Activated naive CD4-positive, alpha-beta T cell treated with anti-CD3 and anti-CD28 coated beads, Interleukin-2, amount 50 U/mL, for 72 hours (primary cell): ENCODE measurements at places on chromosomes 6 and 20. TPM values are rescaled to one million over a fixed set of nuclear protein-coding genes. Genes with fewer than 3 reads are reported as not detected.

Gene SLC17A3
- 1.6 TPM for total RNA-seq

Gene DNMT3B
- 2.2 TPM for total RNA-seq

DNA sequence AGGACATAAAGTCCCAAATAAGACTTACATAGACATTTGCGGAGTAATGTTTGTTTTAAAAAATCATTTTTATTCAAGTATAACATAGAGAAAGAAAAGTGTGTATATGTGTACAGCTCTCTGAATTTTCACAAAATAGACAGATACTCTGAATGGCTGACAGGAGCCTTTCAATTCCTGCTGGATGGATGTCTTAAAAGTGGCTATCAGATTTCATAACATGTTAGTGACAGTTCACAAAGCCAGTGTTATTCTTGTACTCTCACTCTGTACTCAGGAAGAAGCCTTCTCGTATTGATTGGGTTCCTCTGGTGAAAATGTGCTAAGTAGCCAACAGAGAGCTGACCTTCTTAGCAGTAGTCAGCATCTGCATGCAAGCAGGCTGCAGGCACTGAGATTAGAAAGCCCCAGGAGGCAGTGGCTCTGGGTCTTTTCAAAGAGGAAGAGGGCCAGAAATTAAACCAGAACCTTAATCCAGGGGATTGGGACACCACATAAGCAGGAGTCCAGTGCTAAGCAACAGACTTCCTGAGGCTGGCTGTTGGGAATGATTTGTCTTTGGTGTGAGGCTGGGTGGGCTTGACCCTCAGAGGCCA lies 19.7 kb downstream of the SLC17A4 start:
- no peak for DNase-seq

DNA sequence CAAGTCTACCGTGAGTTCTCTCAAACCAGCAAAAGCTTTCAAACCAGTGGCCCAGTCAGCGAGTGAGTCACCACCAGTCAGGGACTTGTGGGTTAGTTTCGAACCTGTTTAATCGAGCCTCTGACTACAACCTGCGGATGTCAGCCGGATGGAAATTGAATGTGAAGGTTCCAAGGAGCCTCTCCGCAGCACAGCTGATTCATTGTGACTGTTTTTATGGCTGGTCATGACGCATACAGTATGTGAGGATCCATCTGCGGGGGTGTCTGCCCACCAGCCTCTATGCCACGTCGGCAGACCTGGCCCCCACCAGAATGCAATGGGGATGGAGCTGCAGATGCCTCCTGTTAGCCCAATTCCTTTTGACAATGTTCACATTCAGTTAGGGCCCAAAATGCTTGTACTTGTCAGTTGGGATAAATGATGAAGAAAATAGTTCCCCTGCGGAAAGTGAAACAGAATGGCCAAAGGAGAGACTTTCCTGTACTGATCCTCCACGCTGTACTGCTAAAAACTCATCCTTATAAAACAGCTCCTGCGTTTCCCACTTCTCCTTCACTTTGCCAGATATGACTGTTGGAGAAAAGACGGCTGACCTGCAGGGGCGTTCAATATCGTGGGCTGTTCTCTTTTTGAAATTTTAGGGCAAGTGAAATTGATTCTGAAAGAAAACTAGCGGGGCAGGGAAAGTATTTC lies 206.6 kb downstream of the TFAP2B start:
- no peak for DNase-seq

GRCh38 chr20:59087829-59088433 lies 45.3 kb upstream of the PRELID3B start:
- peak; percentile 76 for DNase-seq

DNA sequence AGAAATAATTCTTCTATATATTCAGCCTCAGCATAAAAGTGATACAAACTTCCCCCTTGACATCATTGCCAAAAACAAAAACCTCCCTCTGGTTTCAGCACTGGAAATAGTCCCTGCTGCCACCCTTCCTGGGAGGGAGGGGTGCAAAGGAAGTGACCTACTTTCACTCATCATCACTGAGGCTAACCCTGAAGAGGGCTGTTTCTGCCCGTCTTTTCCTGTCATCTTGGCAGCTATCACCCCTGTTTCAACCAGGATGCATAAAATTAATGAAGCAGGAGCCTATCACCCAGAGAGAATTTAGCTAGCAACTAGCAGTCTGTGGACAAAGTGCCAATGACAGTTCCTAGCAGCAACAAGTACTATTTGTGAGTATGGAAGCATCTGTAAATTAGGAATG lies 397.8 kb downstream of the LAMA2 start:
- DNase-seq, result no peak

DNA sequence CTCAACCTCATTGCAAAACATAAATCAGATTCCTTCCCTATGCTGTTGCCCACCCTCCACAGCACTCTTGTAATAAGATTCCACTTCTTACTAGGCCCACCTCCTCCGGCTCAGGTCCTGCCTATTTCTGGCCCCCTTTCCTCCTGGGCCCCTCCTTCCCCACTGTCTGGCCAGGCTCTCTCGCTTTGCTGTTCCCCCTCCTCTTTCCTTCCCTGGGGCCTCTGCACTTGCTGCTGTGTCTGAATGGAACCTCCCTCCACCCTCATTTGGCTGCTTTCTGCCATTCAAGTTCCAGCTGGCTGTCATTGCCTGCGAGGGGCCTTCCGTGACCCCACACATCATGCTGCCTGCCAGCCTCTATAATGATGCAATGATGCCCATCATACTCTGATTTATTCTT lies 38.9 kb downstream of the ARHGAP40 start:
- no peak for DNase-seq

DNA sequence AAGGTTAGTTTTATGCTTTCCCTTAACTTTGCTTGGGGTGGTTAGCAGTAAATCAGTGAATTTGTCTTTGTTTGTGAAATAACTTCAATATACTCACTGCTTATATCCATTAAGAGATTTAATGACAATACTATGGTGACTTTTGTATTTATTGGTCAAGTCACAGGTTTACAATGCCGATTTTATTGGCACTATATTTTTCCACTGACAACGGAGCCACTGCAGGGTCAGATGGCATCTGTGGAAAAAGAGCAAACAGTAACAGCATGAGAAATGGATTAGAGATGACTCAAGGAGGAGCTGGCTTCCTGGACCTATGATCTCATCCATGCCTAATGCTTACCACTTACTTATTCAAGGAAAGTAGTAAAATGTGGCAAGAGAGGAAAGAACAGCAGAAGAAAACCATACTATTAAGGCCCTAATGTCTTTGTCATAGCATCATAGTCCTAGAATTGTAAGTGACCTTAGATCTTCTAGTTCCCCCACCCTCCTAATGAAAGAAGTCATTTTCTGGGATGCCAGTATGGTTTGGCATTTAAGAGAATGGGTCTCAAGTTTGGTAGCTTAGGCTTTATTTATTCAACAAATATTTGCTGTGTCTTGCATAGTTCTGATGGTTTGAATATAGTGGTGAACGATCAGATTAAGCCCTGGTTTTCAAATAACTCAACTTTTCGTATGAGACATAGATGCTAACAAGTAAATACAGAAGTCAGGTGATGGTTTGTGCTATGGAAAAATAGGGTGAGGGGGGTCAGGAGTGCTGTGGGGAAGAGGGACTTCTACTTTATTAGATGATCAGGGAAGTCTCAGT lies 18.5 kb downstream of the RNF144B start:
- no peak for DNase-seq

Gene ULBP1
- 0.99 TPM for total RNA-seq

- no peak for DNase-seq
Measured at GRCh38 chr6:13577926-13578325, 3.5 kb downstream of the SIRT5 start.

- DNase-seq, result no peak
Measured at GRCh38 chr6:56660381-56660730, 17.7 kb upstream of the DST start.

- DNase-seq, result no peak
Measured at GRCh38 chr6:33846226-33846625, 42.4 kb upstream of the MLN start.

DNA sequence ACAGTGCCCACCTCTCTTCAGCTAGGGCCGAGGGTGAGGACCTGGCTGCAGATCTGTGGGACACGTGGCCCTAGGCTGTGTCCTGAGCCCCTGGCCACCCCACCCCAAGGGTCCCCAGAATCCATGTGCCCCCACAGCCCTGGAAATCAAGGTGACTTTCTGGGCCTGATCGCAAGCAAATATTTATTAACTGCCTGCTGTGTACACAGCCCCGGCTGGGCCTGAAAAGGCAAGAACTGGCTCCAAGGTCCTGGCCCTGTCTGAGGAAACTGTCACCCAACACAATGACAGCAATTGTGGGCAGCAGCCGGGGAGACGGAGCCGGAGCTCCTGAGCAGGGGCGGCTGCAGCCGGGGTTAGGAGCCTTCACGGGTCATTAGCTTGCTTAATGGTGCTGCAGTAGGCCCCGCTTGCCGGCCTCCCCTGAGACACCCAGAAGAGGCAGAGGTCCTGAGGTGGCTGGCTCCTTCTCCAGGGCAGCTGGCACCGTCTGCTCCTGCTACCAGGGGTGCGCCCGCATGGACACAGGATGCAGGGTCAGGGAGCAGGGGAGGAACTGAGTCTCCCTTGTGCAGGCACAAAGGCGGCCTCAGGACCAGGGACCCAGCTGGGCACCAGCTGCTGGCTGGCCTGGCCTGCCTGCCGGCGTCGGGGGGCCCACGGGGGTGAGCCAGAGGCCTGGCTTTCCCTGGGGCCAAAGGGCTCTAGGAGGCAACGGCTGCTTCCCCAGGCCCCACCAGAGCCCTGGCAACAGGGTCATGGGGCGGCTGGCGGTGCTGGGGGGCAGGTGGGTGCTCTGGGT lies 24.1 kb downstream of the NPEPL1 start:
- DNase-seq, result peak; percentile 2

- no peak for DNase-seq
Measured at GRCh38 chr6:169752074-169752623, 727 bp downstream of the ERMARD start.

Gene IMPG1
- not detected for total RNA-seq

Gene BEND6
- total RNA-seq, result not detected

Gene SIRPB2
- not detected for total RNA-seq
